Uterus (tissue), 4 donors: ENCODE measurements at places on chromosomes 5 and 9. TPM values are rescaled to one million over a fixed set of nuclear protein-coding genes. Genes with fewer than 3 reads are reported as not detected.

The STOM gene
- total RNA-seq: 299 TPM

The NKD2 gene
- total RNA-seq: 2.5 TPM

The CXCL14 gene
- 2.6 TPM for total RNA-seq

The HTR1A gene
- 11.7 TPM for total RNA-seq

The SHISAL2B gene
- total RNA-seq: not detected

GRCh38 chr5:149585910-149586309 lies 4.6 kb downstream of the ARHGEF37 start:
- no peak for DNase-seq
- no peak overlapping the region for H3K4me3 ChIP-seq
- no peak overlapping the region for H3K27ac ChIP-seq
- H3K36me3 ChIP-seq: no peaks in the 10 kb centered on the region
- no peaks in the 10 kb centered on the region for H3K27me3 ChIP-seq
- peaks cover 15% of the 10 kb centered on the region for H3K4me1 ChIP-seq

DNA sequence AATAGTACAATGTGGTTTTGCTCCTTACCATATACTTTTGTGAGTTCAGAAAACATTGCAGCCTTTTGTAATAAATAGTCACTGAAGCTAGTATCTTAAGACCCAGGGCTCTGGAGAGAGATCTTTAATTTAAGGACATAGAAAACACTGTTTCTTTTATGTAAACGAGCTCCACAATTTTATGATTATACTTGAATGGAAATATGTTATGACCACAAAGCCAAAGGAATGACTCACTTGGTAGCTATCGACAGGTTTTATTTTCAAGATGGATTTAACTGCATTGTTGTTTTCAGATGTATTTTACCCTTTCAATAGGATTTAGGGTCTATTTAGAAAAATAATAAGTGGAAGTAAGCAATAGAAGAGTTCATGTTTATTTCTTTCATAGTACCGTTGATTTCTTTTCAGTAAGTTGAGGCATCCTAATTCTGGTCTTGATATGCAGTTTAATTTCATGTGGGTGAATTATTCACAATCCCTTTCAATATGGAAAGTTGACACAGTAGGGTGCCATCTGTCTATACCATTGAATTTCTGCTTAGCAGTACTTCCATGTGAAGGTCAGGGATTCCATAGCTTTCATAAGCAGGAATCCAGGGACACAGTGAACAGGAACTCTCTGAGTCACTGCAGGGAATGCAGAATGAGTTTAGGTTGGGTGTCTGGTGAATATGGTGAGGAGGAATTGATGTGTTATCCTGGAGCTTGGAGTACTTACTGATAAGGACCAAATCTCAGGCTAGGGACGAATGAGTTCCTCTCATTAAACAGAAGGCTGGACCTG lies 157.6 kb downstream of the CD180 start:
- H3K4me1 ChIP-seq: no peaks in the 10 kb centered on the region
- H3K27me3 ChIP-seq: no peaks in the 10 kb centered on the region
- no peaks in the 10 kb centered on the region for H3K36me3 ChIP-seq
- no peak for DNase-seq

GRCh38 chr5:109467058-109467457 lies 57.3 kb upstream of the PJA2 start:
- H3K36me3 ChIP-seq: no peaks in the 10 kb centered on the region
- DNase-seq: no peak
- H3K27me3 ChIP-seq: no peaks in the 10 kb centered on the region
- no peak overlapping the region for H3K27ac ChIP-seq
- H3K4me1 ChIP-seq: no peaks in the 10 kb centered on the region

- DNase-seq: no peak
- no peaks in the 10 kb centered on the region for H3K27me3 ChIP-seq
- no peak overlapping the region for H3K27ac ChIP-seq
- no peak overlapping the region for H3K4me3 ChIP-seq
- H3K36me3 ChIP-seq: no peaks in the 10 kb centered on the region
Measured at GRCh38 chr5:78586251-78586650, 62.3 kb downstream of the LHFPL2 start.

DNA sequence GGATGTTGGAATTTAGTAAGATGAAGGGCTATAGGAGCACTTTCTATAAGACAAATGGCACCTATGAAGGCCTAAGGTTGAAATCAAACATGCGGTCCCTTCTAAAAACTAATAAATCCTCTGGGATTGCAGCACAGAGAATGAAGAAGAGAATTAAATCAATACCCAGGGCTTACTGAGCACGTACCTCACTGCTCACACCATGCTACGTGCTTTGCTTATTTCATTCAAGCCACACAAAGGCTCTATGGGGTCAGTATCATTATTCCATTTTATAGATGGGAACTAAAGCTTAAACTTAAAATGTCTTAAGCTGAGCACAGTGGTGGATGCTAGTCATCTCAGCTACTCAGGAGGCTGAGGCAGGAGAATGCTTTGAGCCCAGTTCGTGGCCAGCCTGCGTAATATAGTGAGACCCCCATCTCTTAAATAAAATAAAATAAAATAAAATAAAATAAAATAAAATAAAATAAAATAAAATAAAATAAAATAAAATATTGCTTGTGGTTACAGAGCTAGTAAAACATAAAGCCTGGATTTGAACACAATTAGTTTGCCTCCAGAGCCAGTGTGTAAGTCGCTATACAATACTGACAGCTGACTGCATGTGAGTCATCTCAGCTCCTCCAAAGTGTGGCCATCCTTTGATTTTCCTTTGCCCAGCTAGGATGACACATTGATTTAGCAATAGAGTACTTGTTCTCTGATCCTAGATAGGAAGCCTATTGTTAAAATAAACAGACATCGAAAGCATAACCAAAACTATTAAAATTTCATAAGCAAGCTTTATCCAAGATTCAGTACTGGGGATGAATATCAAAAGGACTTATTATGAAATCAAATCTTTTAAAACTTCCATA lies 20.9 kb upstream of the DPYSL3 start:
- H3K4me1 ChIP-seq: no peaks in the 10 kb centered on the region
- no peaks in the 10 kb centered on the region for H3K36me3 ChIP-seq
- H3K27me3 ChIP-seq: no peaks in the 10 kb centered on the region
- H3K27ac ChIP-seq: no peak overlapping the region
- no peak for DNase-seq

DNA sequence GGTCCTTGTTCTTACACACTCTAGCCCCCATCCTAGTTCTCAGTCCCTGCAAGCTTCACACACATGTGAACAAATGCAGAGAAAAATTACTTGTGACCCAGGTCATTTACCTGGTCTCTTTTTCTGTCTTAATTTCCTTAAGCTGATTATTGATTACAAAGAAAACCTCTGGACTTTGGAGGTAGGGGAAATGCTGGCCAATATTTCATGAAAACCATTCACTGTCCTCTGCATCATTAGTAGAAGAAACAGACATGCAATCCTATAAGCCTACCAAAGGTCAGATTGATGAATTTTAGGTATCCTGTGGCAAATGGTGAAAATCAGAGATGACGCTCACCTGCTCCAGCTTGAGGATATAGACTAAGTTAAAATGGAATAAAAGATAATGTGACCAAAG lies 366.8 kb downstream of the ARRDC3 start:
- no peak overlapping the region for H3K4me3 ChIP-seq
- H3K4me1 ChIP-seq: no peaks in the 10 kb centered on the region
- no peaks in the 10 kb centered on the region for H3K36me3 ChIP-seq

DNA sequence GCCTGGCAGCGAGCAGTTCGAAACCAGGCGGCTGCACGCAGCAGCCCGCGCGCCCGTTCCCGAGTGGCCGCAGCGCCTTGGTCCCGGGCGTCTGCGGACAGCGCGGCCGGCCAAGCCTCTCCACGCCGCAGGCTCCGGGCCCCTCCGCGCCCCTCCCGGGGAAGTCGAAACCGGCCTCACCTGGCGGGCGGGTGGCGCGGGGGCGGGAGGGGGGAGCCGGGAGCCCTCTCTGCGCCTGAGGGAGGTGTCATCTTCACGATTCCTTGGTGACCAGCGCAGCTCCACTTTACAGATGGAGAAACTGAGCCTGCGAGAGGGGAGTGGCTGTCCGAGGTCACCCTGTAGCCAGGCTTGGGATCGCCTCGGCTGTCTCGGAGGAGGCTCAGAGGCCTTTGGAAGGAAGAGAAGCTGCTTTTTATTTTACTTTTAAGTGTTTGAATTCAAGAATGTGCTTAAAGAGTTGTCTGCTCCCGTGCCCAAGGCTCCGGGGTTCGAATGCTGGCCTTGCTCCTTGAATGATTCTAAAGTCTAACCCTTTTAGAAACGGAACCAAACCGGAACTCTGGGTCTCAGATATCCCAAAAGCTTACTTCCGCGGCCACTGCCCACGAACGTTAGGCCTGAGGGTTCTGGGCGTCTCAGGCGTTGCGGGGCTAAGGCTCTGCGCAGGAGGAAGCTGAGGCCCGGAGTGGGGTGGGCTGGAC lies 662 bp downstream of the SUSD3 start:
- H3K36me3 ChIP-seq: no peaks in the 10 kb centered on the region
- H3K4me1 ChIP-seq: peaks cover 24% of the 10 kb centered on the region
- peak overlapping the region; percentile 62 for H3K4me3 ChIP-seq
- no peaks in the 10 kb centered on the region for H3K27me3 ChIP-seq
- H3K27ac ChIP-seq: peak overlapping the region; percentile 82

- no peak for DNase-seq
- no peaks in the 10 kb centered on the region for H3K36me3 ChIP-seq
- H3K4me3 ChIP-seq: no peak overlapping the region
- no peaks in the 10 kb centered on the region for H3K4me1 ChIP-seq
- H3K27ac ChIP-seq: no peak overlapping the region
Measured at GRCh38 chr5:96051401-96051830, 89.8 kb upstream of the ELL2 start.

GRCh38 chr9:134712926-134713325 lies 71.3 kb downstream of the COL5A1 start:
- H3K36me3 ChIP-seq: no peaks in the 10 kb centered on the region
- H3K4me1 ChIP-seq: peaks cover 24% of the 10 kb centered on the region
- no peak for DNase-seq
- H3K4me3 ChIP-seq: no peak overlapping the region
- H3K27ac ChIP-seq: peak overlapping the region; percentile 24
- no peaks in the 10 kb centered on the region for H3K27me3 ChIP-seq

- no peaks in the 10 kb centered on the region for H3K4me1 ChIP-seq
- H3K27ac ChIP-seq: no peak overlapping the region
- no peak for DNase-seq
- H3K36me3 ChIP-seq: no peaks in the 10 kb centered on the region
Measured at GRCh38 chr5:177359860-177360259, 2.1 kb downstream of the RGS14 start.

DNA sequence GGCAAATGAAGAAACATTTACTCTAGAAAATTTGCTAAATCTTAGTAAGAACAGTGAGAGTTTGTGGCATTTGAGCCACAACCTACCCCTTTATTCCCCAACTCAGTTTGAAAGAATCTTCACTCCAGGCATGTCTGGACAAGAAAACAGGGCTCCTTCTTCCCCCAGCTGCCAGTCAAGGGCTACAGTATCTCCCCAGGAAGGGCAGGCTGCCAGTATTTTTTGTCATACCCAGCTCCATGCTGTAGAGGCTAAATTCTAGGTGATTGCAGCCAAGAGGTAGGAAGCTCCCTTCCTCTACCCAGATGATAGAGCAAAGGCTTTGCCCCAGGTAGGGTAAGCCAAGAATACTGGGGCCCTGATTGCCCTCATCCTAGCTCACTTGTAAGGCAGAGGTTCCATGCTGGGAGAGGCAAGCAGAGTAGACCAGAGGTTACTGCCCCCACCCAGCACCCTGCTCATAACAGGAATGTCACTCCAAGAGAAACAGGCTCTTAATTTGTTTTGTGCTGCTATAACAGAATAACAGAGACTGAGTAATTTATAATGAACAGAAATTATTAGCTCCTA lies 20.0 kb upstream of the GRPEL2 start:
- no peaks in the 10 kb centered on the region for H3K27me3 ChIP-seq
- H3K27ac ChIP-seq: no peak overlapping the region
- H3K36me3 ChIP-seq: no peaks in the 10 kb centered on the region
- H3K4me3 ChIP-seq: no peak overlapping the region

DNA sequence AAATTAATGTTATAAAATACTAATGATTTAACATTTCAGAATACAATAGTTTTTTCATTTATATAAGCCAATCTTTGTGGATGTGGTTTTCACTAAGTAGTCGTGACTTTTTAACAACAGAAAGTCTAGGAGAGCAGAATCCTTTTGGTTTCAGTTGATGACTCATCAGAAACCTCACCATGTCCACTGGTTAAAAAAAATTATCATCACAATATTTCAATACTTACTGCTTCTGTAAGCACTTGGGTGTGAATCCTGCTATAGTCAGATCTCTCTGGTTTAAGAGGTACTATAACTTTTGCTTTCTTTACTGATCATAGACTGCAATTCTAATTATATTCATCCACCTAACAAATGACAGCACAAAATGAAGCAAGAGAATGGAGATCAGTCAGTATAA lies 77.2 kb downstream of the MRPS30 start:
- no peak for DNase-seq
- H3K4me1 ChIP-seq: no peaks in the 10 kb centered on the region
- no peaks in the 10 kb centered on the region for H3K36me3 ChIP-seq

- DNase-seq: no peak
- H3K4me1 ChIP-seq: no peaks in the 10 kb centered on the region
- H3K27me3 ChIP-seq: no peaks in the 10 kb centered on the region
- no peaks in the 10 kb centered on the region for H3K36me3 ChIP-seq
- H3K27ac ChIP-seq: no peak overlapping the region
Measured at GRCh38 chr5:28369418-28369817, 1331.0 kb upstream of the CDH9 start.

- no peak for DNase-seq
- no peaks in the 10 kb centered on the region for H3K27me3 ChIP-seq
- H3K36me3 ChIP-seq: no peaks in the 10 kb centered on the region
- no peaks in the 10 kb centered on the region for H3K4me1 ChIP-seq
- H3K4me3 ChIP-seq: no peak overlapping the region
- H3K27ac ChIP-seq: no peak overlapping the region
Measured at GRCh38 chr5:146540414-146540813, 24.4 kb upstream of the GPR151 start.

DNA sequence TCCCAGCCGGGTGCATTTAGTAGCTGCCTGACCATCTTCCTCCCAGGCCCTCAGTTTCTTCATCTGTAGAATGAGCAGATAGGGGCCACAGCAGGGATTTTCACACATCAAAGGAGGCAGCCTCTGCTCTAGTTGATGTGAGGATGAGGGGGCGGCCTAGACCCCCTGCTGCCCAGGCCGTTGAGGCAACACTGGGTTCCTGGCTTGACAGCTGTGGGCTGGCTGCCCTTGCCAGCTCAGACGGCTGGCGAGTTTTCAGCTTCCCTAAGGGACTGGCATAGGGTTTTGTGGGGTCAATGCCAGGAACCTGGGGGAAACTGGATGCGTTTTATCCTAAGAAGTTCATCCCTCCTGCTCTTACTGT lies 49.6 kb downstream of the NDST1 start:
- no peak for DNase-seq
- no peak overlapping the region for H3K4me3 ChIP-seq
- no peaks in the 10 kb centered on the region for H3K4me1 ChIP-seq

GRCh38 chr9:112074250-112075008 lies 100.7 kb downstream of the SUSD1 start:
- peak overlapping the region; percentile 2 for H3K4me3 ChIP-seq
- peak; percentile 64 for DNase-seq
- peaks cover 3% of the 10 kb centered on the region for H3K4me1 ChIP-seq
- H3K27me3 ChIP-seq: no peaks in the 10 kb centered on the region
- peak overlapping the region; percentile 96 for H3K27ac ChIP-seq

GRCh38 chr5:89695371-89695770 lies 714.2 kb downstream of the CETN3 start:
- no peak overlapping the region for H3K27ac ChIP-seq
- no peak overlapping the region for H3K4me3 ChIP-seq
